ENCODE measurements at places on chromosomes 3 and 15.

GRCh38 chr3:60333710-60334109, 917.5 kb downstream of the FHIT start:
- no peak for DNase-seq

- no peak for DNase-seq
Measured at GRCh38 chr3:105865867-105866350, 2.9 kb downstream of the CBLB start.

DNA sequence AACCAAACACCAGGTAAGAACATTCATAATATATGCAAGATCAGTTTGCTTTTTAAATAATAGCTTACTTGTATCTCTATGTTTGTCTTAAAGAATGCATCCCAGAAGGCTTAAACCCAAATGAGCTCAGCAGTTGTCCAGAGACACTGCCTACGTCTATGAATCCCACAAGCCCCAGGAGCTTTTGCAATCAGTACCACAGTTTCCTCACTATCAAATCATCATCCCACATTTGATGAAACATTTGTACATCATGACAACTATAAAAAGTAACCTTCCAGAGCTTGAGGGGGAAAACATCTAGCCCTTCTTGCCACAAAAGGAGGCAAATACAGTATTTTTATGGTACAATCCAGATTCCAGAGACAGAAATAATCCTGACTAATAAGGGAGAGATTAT, 63.7 kb downstream of the ATP8B4 start:
- DNase-seq, result no peak

DNA sequence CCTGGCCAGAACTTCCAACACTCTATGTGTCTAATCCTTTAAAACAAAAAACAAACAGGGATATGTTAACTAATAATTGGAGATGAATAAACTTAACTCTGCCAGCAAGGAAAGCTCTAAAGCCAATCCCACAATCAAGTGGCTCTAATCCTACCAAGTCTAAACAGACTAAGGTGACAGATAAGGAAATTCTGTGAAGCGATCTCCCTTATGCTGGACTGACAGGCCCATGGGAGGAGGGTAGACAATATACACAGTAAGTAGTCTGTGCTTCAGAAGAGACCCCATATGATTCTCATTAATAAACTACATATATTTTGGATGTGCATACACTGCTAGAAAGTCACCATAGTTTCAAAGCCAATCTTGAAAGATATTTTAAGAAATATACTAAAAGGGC, 10.1 kb downstream of the VPS13C start:
- DNase-seq, result no peak

DNA sequence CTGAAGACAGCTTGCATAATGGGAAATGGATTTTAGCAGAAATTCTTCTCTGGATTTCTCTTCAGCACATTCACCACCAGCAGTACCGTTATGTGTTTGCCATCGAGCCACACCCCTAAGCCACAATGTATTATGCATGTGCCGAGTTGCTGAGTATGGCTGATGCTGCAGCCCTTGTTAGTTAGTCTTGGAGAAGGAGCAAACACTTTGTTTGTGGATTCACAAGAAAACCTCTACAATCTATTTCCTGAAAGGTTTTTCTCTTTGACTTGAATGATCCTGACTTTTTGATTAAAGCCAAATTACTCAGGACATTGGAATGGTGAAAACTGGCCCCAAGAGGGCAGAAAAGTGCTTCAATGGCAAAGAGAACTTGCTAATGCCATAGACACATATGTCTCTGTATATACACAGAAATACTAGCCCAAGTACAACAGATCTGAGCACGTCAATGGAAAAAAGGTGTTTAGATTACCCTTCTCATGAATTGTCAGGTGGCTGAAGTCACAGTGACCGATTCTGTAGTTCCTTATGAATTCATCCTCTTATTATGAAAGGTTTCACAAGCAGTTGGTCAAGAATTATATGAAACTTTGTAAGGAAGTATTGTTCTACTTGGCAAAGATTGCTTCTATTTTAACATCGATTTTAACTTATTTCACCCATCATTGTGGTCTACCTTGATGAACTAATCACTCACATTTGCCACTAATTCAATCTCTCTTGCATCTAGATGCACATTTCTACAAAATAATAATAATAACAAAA, 103.0 kb downstream of the P3H2 start:
- no peak for DNase-seq

DNA sequence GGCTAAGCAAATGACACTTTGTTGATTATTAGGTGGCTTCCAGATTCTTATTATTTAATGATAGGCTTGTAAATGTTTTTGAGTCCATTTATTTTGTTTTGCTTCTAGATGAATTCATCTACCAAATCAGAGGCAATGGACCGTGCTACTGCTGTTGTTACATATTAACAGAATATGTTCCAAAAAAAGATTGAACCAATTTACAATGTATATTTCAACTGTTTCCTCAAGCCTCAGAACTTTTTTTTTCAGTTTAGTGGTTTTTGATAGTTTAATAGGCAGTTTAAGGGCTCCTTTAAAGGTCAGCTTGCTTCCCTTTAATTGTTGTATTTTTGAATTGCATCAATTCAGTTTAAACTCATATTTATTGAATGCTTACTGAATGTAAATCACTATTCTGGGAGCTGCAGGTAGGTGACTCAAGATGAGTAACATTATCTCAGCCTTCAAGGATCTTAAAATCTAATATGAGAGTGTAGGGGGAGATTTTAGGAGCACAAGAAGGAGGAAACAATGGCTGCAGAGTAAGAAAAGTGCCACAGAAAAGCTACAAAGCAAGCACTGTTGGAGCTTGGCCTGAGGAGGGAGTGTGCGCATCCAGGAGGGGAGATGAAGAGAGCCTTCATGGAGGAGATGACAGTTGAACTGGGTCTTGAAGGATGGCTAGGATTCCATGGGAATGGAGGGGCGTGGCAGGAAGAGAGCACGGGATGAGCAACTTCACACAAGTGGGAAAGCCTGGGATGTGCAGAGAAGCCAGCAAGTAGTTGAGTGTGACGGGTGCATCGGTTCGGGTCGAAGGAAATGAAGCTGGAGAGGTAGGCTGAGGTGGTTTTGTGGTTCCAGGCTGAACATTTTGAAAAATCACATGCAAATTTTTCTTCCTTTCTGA, 14.7 kb downstream of the MAP2K1 start:
- DNase-seq, result no peak

DNA sequence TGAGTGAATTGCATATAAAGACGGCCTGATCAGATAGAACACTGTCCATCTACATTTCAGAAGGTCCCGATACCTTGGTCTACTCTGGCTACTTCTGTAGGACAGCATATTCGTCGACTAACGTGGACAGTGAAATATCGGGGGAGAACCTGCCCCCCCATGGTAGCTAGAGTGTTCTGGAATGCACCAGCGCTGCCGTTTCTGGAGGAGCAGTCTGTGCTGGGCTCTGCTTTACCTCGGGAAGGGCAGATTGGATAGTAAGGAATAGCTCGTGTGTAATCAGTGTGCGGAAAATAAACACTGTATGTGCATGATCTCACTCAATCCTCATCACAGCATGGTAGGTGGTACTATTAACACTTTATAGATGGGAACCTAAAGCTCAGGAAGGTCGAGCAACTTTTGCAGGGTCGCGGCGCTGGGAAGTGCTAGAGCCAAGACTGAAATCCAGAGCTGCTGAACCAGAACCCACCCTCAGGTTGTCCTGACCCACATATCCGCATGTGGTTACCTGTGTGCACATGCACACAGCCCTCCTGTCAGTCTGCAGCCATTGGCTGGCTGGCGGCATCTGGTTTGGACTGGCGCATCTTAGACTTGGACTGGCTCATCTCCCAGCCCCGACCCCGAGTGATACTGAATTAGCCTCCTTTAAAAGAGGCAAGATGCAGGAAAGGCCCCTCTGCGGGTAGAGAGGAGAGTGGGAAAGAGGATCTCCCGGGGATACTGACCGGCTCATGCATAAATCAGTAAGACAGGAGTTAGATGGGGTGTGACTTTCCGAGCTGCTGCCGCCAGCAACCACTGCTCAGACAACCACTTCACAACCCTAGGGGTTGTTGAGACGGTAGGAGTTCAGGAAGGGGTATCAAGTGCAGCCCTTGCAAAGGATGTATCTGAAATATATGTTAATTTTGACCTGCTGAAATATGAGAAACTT, 155.0 kb upstream of the BHLHE40 start:
- no peak for DNase-seq

GRCh38 chr3:152047465-152047864, 174.0 kb downstream of the SUCNR1 start:
- no peak for DNase-seq

DNA sequence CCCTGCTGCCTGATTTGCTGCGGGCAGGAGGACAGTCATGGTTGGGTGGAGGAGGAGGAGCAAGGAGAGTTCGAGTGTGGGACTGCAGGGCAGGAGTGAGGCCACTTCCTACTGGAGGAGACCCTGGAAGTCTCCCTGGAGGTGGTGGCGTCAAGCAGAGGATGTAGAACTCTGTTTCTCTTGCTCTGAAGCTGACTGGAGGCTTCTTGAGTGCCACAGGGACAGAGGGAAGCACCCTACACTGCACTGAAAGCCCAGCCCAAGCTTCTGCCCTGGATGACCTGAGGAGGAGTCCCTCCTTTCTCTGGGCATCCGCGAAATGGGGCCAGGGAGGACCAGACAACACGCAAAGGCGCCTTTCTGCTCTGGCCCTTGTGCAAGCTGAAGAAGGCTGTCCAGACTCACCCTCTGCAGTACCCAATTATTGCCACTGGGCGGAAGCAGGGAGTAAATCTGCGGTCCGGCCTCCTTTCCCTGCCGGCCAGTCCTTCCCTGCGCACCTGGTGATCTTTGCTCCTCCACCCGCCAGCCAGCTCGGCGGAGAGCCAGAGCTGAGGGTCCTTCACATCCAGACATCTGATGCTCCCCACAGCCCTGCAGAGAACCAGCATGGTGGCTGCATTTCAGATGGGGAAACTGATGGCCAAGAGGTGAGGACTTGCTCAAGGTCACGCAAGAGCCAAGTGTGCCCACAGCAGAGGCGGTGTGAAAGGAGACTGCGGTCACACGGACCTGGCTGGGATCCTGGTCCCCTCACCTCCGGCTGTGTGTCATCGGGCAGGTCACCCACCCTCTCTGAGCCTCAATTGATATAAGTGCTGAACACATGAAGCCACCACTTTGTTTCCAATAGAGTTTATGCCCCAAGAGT, 207.1 kb downstream of the TBC1D2B start:
- DNase-seq, result no peak

- no peak for DNase-seq
Measured at GRCh38 chr3:124172816-124173215, 180.9 kb upstream of the ROPN1 start.

DNA sequence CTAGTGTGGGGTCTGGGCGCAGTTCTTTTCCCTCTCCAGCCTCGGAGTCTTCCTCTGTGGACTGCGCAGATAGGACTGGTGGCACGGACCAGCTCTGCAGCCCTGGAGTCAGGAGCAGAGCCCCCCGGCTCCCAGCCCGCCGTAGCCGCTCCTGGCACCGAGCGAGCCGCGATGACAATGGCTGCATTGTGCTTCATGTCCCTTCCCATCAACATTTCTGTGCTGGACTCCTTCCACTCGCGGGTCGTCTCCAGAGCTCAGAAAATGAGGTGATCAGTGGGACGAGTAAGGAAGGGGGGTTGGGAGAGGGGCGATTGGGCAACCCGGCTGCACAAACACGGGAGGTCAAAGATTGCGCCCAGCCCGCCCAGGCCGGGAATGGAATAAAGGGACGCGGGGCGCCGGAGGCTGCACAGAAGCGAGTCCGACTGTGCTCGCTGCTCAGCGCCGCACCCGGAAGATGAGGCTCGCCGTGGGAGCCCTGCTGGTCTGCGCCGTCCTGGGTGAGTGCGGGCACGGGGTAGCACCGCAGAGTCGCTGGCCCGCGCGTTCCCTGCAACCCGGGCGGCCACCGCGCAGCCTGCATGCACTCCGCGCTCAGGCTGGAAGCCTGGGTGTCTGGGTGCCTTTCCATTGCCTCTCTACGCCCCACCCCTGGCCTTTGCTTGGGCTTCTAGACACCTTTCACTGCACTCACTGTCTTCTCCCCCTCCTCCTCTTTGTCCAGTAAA, at the start of gene TF:
TF (plus strand) TSS at position 413 of the 731 bp plus-strand sequence; CDS start at position 461, 48 bp downstream.
- DNase-seq, result no peak

DNA sequence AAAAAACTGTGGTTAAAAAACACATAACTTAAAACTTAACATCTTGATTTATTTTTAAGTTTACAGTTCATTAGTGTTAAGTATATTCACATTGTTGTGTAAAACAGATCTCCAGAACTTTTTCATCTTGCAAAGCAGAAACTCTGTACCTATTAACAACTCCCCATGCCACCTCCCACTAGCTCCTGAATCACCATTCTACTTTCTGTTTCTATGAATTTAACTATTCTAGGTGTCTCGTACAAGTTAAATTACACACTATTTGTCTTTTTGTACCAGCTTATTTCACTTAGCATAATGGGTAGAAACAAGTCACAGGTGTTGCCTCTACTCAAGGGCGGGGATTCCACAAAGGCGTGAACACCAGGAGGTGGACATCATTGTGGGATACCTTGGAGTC, 43.2 kb downstream of the CRTC3 start:
- DNase-seq, result no peak
